ENCODE measurements at places on chromosomes 13 and 19.

- no peak for DNase-seq
These were observed 31.4 kb upstream of the MPHOSPH8 start for GRCh38 chr13:19601749-19602725.

DNA sequence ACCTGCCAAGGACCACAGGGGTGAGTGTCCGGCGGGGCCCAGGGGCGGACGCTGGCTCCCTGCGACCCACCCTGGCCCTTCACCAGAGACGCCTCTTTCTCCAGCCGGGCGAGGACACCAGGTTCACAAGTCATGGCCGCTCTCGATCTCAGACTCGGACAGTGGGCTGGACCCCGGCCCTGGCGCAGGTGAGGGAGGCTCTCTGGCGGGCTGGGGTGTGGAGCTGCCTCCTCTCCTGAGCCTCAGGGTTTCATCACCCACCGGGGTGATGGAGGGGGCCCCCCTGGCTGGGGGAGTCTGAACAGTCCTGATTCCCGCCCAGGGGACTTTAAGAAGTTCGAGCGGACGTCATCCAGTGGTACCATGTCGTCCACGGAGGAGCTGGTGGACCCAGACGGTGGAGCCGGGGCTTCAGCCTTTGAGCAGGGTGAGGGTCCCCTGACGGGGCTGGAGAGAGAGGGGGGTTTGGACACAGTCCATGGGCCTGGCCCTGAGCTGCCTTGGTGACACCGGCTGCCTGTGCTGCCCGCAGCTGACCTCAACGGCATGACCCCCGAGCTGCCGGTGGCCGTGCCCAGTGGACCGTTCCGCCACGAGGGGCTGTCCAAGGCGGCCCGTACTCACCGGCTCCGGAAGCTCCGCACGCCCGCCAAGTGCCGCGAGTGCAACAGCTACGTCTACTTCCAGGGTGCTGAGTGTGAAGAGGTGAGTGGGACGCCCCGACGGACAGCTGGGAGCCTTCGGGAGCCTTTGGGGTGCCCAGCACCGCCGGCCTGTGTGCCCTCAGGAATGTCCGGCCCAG lies 13.6 kb downstream of the ARHGAP45 start:
- no peak for DNase-seq

- no peak for DNase-seq
These were observed 166.1 kb downstream of the ITGBL1 start for GRCh38 chr13:101618440-101619187.

DNA sequence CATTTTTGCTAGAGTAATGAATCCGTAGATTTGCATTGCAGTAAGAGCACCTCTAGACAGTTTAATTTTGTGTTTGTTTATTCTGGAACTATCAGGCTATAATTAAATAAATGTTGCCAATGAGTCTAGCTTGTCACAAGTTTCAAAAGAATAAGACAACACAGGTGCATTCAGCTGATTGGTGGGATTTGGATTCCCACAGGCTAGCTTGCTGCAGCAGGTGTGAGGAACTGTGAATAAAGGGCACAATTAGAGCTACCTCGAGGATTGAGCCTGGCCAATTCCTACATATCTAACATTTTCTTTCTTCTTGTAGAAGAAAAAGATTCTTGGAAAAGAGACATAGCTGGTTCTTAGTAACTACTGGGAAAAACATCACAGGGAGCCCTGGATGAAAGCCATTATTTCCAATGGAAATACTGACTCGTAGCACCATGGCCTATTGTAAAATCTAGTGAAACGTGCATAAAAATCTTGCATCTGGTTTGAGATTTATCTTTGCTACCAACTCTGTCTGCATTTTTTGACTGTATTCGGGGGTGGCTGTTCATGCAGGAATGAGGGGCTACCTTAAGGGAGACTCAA lies 360.9 kb downstream of the FGF9 start:
- no peak for DNase-seq

DNA sequence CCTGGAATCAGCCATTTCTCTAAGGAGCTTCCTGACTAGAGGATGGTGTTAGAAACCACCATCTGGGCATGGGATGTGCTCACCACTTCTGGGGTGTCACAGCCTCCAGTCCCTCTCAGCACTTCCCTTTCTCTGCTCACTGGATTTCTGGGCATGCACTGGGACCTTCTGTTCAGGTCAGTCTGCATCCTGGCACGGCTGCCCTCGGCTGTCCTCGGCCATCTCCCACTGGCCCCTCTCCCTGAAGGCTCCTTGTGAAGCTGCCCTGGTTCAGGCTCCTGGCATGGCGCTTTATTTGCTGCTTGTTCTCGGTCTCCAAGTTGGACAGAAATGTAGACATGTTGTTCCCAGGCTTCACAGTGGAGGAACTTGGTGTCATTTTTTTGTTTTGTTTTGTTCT lies 60.0 kb downstream of the TEX29 start:
- DNase-seq: no peak

GRCh38 chr19:48933382-48933932 lies at the start of gene DHDH:
Gene DHDH (plus strand): TSS chr19:48933699. CDS start chr19:48933722, 23 bp downstream.
- DNase-seq: peak; percentile 31

- DNase-seq: no peak
These were observed 9.4 kb downstream of the ARHGAP33 start for GRCh38 chr19:35784503-35785338.

DNA sequence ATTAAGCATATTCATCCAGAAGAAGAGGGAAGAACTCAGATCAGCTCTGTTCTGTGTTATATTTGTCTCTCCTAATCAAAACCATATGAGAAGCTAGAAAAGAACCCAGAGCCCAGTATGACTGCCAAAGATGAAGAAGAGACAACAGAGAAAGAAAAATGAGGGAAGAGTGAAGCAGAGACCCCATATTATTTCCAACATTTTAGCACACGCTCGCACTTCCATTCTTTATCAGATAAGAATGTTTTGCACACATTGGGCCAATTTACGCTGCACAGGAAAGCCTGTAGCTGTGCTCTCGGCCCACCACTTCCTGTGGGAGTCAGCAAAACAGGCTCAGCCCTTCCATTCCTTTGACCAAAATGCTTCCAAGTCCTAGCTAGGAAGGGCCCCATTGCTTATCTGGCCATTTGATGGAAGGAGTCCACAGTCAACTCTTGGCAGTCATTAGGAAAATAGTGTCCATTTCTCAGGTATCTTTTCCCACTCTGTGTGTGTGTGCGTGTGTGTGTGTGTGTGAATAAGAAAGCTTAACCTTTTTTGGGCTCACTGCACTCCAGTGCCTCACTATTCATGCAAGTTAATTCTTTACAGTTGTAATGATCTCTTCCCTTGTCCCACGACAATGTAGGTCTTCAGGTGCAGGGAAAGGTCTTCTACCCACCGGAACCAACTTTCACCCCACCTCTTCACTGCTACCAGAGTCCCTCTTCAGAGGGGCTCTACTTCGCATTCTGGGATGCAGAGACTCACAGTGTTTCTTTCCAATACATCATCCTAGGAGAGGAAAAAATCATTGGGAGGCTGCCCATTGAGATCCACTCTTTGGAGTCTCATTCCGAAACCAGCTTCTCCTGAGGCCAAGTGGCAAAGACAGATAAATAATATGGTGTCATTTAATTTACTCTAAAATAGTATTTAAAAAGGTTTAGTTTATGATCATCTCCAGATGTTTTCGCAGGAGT lies 237.5 kb downstream of the COG6 start:
- no peak for DNase-seq

- no peak for DNase-seq
These were observed 60.5 kb downstream of the CCNE1 start for GRCh38 chr19:29872224-29872731.

- DNase-seq: no peak
These were observed 83.5 kb downstream of the COL4A2 start for GRCh38 chr13:110390567-110390966.

DNA sequence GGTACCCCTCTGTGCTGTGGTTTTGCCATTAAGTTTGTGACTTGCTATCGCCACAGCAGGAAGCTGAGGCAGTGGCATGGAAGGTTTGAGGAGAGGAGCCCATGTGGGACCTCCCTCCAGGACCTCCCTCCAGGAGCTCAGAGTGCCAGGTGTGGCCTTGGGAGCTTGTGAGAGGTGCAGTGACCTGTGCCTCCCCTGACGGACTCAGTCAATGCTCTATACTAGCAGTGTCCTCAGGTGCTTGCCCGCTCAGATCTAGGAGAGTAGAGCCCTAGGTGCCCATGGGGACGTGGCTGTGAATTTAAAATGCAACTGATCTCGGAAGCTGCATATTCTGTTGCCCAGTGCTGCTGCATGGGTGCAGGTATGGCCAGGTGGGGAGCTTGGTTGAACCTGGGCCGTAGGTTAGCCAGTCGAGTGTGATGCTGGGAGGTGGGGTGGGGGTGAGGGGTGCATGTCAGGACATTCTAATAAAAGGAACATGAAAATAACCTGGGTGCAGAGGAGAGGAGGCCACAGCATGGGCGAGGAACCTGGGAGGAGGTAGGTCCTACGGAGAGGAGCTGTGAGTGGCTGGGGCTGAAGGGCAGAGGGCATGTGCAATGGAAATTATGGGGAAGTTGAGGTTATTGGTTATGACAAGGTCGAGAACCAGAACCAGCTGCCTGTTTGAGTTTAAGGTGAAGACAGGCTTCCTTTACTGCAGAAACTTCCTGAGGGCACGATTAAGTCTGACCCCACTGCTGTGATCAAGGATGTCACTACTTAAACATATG lies 41.6 kb downstream of the TEX29 start:
- no peak for DNase-seq

DNA sequence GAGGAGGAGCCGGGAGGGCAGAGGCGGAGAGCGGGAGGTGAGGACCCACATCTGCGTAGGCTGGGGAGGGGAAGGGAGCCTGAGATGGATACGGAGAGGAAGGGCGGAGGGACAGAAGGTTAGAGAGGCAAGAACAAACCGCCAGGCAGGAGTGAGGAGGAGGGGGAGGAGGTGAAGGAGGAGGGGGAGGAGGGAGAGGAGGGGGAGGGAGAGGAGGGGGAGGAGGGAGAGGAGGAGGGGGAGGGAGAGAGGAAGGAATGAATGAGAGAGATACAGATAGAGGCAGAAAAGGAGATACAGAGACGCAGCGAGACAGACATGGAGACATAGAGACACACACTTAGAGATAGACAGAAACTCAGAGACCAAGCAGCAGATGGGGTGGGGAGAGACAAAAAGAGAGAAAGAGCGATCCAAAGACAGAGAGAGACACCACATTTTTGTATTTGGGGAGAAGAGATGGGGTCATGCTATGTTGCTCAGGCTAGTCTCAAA lies 782 bp upstream of the CA11 start:
- no peak for DNase-seq

DNA sequence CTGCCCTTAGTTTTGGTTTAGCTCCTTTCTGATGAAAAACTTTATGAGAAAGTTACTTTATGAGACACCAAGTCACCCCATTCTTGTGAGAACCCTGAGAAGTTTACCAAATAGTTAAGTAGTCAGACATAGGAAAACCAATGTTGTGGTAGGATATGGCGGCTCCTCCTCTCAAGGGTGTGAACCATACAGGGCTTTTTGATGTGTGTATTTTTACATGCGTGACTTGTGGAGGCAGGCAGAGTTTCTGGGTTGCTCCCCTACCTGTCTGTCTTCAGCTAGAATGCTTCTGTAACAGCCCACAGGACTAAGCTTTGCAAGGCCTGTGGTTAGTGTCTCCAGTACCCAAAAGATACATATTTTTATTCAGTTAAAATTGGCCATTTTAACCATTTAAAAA lies 18.3 kb downstream of the UBAC2 start:
- no peak for DNase-seq

GRCh38 chr19:55091955-55092354 lies 16.3 kb downstream of the EPS8L1 start:
- DNase-seq: no peak

DNA sequence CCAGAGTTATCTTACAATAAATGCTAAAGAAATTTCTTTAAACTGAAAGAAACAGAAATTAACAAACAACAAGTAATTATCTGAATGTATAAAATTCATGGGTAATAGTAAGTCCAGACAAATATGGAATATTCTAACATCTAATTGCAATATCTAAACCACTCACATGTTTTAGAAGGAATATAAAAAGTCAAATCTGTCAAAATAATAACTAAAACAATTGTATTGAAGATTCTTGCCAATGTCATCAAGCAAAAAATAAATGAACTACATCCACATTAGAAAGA lies 942.9 kb upstream of the PCDH20 start:
- no peak for DNase-seq

GRCh38 chr13:98054301-98054700 lies 88.6 kb upstream of the FARP1 start:
- DNase-seq: no peak

DNA sequence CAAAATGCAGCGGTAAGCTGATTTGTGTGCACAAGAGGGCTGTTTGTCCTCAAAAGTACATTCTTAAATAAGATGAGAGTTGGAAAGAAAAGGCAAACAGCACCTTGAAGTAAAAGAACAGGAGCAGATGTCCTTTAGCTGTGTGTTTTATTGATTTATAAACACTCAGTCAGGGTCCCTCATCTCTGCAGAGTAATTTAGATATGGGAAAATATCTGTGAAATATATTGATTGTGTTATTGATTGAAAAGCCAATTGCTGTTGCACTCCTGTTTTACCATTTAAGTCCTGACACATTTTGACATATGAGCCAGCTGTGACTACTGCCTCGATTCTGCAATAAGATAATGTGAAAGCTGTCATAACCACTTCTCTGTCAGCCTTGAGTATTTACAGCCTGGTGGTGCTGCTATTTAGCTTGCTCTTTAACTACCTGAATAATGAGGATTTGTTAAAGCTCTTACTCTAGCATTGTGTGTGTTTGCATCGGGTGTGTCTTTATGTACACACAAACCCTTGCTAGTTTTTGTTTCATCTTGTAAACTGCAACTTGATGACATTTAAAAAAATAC lies 550.1 kb downstream of the DACH1 start:
- no peak for DNase-seq

DNA sequence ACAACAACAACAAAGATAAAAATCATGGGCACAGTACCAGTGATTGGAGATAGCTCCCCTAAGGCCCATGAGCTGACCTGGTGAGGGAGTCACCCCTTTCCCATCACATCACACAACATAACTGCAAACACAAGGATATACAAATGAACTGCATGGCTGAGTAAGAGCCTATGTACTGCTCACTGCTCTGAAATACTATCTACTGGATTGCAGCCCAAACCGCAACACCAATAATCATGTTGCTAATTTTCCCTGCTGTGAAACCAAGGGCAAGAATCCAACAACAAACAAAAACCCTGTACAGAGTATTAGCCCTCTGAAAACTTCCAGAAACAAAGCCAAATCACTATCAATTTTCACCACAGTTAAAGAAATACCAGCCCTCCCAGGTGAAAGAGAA lies 1893.2 kb downstream of the PCDH9 start:
- DNase-seq: no peak

GRCh38 chr19:58466089-58466759 lies 656 bp upstream of the ZNF324 start:
- no peak for DNase-seq

GRCh38 chr13:48844676-48845075 lies 131.0 kb upstream of the FNDC3A start:
- DNase-seq: no peak

DNA sequence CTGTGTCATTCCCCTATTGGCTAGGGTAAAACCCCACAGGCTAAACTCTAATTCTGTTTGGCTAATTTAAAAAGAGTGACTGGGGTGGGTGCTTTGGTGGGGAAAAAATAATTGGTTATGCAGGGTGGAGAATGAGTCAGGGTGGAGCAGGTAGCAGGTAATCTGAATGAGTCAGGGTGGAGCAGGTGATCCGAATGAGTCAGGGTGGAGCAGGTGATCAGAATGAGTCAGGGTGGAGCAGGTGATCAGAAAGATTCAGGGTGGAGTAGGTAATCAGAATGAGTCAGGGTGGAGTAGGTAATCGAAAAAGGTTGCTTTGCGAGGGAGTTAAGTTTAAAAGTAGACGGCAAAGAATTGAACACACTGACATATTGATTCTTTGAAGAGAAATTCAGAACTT lies 1218.8 kb upstream of the ATXN8OS start:
- peak; percentile 14 for DNase-seq

GRCh38 chr19:3335431-3336350 lies 30.7 kb upstream of the NFIC start:
- no peak for DNase-seq

- peak; percentile 60 for DNase-seq
These were observed 9.7 kb upstream of the LENG8 start for GRCh38 chr19:54439174-54439851.

Measured in caudate nucleus (tissue), 63 donors.